RWPE1 (cell line): ENCODE measurements at places on chromosomes 3 and 15.

- DNase-seq: no peak
These were observed 471.5 kb upstream of the IL12A start for GRCh38 chr3:159517105-159517504.

DNA sequence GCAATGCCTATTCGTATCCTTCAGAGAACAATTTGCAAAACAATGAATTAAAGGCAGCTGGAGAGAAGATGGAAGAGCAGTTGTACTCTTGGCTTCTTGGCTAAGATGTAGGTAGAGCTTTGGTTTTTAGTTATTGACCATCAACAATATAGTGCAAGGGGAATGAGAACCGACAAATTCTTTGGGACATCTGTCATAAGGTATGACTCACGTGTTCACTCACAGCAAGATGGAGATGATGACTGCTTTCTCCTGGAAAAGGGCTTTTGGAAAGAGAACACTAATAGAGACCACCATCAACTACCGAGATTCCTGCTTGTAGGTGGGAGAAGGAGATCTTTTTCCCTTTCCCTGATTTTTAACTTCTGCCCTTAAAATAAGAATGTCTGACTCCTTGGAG is 234.9 kb downstream of the NTRK3 start:
- no peak for DNase-seq

- no peak for DNase-seq
These were observed 61.9 kb downstream of the ZNF609 start for GRCh38 chr15:64522226-64522823.

GRCh38 chr15:34804776-34805175 is 9.4 kb upstream of the ACTC1 start:
- DNase-seq: no peak

DNA sequence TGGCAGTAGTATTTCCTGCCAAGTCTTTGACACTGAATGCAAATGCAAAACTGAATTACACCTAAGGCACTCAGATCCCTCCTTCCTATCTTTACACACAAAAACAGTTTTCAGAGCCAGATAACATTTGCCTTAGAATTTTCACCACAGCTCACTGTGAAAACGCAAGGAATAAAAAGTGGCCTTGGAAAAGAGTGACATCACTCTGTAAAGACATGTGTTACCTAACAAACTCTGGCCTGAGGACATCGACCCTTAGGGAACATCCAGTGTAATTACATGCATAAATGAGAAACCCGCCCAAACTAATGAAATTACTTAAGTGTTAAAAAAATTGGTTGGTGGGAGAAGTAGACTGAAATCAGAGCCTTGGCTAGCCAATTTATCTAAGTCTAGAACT is 88.9 kb downstream of the PLOD2 start:
- no peak for DNase-seq

DNA sequence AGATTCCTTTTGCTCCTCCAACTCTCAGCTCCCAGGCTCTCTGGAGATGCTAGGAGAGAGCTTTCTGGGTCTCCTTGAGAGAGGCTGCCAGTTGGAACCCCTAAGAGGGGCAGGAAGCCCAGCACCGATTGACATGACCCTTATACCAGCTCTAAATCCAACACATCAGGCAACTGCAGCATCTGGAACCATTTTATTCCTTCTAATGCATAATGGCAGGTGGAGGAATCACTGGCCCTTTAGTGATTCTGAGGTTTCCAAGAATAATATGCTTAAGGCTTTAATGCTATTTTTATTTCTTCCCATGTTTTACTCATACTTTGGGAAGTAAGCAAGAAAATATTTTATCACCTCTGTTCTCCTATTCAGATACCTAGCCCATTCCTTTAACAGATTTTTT is 60.3 kb upstream of the TEX264 start:
- no peak for DNase-seq

DNA sequence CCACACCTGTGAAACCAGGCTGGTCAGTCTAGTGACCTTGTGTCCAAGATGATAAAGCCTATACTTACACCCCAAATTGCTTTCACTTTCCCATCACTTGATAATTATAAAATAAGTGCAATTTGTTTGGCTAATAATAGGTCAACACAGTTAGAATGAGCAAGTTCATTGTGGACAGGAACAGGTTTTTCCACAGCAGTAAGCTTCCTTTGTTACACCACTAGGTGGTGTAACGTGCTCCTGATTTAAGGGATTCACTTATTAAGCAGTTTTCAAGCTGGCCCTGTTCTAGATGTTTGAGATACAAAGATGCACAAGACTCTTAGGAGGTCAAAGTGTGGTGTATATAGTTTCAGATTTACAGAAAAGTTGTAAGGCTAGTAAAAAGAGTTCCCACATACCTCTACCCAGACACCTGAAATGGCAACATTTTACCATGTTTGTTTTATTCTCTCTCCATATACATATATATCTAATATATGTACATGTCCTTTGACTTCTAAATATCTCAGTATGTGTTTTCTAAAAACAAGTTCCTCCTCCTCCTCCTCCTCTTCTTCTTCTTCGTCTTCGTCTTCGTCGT is 6.8 kb upstream of the MFSD1 start:
- peak; percentile 24 for DNase-seq

- DNase-seq: no peak
These were observed 18.3 kb downstream of the RPN1 start for GRCh38 chr3:128632301-128632700.

- DNase-seq: no peak
These were observed 11.8 kb upstream of the LIPC start for GRCh38 chr15:58419803-58420524.

DNA sequence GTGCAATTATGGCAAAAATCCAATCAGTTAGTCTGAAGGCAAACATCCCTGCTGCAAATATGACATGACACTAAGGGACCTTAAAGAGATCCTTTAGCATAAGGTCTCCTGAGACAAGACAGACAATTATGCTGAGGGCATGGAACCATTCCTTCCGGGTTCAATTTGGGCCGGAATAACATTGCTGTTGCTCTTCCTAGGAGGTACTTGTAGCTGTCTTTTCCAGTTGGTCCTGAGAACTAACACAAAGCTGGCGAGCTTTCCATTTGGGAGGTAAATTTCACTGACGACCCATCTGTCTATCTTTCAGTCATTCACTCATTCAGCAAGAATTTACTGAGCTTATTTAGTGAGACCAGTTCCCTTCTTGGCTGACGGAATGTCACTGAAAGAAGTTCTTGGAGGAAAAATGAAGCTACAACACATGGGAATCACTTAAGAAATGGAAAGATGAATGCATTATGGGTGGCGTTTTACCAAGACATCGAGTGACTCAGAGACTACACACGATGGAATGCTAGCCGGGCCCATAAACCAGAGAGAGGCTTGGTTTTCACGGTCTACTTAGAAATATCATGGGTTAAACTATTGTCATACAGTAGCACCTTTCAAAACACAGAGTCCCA is 215.5 kb downstream of the PDZRN3 start:
- DNase-seq: no peak

DNA sequence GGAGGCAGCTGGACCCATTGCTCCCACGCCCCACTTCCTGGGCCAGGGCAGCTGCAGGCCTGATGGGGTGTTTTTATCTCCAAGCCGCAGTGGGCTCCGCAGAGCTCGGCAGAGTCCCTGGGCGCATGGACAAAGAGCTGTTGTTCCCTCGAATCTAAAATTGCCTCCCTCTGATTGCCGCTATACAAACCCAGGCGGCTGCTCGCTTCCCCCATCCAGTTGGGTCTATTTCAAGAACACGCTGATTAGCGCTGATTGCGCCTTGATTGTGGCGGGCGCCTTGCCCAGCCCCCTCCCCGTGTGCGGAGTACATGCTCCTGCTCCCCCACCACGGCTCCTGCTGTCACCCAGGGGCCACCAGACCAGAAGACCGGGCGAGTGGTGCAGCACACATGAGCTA is 43.4 kb upstream of the SLC6A1 start:
- DNase-seq: no peak

GRCh38 chr3:31523543-31523942 is 9.2 kb upstream of the STT3B start:
- no peak for DNase-seq

DNA sequence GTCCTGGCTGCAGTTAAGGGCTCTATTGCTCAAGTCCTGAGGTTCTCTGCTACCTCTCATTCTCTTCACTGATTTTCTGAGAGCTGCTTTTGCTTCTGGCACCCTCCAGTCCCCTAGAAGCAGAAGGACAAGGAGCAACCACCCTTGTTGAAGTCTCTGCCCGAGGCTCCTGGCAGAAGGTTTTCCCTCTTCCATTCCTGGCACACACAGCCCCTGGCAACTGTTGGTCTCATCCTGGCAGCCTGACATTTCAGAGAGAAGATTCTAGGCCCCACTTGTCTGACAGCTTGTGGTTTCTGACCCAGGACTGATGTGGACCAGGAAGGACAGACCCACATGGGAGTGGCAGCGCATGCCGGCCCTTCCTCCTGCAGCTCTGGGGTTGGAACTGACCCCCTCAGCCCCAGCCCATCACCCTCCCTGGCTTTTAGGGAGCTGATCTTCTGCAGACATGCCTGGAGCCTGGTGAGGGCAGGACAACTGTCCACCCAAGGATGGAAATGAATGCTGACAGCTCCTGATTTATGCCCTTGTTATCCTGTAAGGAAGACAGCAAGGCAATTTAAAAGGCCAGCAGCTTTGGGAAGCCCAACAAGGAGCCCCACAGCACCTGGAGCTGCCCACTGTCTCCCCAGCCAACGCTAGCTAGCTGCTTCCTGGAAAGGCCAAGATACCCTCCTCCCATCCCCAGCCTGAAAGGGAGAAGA is 13.0 kb upstream of the NTRK3 start:
- DNase-seq: no peak

DNA sequence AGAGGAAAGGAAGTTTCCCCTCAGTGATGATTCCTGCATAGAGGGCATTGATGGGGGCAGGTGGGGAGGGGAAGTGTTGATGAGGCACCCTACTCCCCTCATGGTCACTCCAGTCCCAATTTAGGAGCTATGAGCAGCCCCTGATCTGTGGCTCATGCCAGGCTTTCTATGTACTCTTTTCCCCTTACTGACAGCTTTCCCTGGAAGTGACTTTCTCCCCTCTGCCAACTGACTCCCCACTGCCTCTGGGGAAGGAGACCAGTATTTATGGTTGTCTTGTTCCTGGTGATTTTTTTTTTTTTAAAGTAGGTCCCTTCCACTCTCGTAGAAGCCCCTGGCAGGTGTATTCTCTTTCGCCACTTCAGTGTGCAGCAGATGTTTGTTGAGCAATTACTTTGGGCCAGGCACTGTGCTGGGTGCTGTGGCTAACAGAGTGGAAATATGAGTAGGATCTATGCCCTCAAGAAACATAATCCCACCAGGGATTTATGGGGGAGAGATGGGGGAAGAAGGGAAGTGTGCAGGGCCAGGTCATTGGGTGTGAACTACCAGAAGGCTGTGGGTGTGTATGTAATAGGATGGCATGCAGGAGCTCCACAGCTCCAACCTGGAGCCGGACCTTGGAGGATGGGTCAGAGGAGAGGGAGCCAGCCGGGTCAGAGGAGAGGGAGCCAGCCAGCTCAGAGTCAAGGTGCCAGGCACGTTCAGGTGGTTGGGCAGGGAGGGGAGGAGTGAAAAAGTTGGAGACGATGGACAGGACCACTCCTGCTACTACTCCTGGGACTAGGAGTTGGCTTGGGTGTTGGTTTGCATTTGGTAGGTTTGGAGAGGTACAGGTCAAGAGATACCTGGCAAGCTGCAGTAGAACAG is 3.5 kb downstream of the SMAD6 start:
- no peak for DNase-seq

DNA sequence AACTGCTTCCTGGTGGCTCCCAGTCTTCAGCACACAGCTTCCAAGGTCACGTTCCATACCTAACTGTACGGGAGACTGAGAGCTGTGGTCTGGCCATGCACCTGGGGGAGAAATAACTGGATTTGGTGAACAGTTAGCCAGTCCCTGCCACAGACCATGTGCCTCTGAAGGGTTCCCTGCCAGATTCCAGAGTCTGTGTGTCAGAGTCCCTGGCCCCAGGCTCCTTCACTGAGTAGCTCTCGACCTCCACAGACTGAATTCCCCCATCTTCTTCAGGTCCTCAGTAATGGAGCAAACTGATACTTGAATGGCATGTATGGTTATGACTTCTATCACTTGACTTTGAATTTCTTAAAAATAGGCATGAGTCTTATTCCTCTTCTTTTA is 17.5 kb downstream of the MKRN2OS start:
- DNase-seq: no peak

DNA sequence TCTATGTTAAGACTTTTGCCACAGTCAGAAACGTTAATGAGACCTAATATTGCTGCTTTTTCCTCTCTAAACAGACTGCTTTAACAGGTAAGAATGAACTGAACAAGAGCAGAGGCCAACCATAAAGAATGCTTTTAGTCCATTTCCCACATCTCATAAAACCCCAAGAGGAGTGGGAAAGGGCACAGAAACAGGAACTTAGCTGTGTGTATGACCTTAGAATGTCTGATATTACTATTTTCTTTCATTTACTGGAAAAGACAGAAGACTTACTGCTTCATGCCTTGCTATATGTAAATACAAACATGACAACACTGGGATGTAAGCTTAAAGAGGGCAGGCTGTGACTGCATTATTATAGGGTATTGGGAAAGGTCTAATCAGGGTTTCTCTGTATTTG is 115.0 kb downstream of the ISL2 start:
- DNase-seq: no peak

DNA sequence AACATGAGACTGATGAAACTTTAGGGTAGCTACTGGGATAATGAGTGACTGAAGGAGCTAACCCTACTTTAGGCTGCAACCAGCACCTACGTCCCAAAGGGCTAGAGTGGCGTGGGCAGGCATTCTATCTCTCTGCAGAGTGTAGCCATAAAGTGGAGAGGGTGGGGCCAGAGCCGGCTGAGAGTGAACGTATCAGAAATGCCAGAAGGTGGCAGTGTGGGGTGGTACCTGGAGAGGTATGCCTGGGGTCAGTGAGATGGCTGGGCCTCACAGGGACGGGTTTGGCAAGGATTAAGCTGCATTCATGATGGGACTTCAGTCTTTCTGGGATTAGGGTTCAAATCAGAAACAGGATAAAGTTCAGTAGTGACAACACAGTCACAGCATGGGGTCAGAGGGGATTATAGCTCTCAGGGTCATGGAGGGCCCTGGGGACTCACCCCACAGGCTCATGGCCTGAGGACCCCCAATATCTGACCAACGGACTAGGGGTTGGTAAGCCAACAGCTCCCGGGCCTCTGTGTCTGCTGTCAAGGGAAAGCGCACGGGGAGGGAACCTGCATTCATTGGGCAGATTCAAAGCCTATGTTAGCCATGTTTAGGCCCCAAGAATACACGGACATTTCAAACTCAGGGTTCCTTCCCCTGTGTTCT is 86.5 kb upstream of the FOXB1 start:
- peak; percentile 70 for DNase-seq

GRCh38 chr3:37945807-37946530 is 44.6 kb upstream of the VILL start:
- peak; percentile 89 for DNase-seq

DNA sequence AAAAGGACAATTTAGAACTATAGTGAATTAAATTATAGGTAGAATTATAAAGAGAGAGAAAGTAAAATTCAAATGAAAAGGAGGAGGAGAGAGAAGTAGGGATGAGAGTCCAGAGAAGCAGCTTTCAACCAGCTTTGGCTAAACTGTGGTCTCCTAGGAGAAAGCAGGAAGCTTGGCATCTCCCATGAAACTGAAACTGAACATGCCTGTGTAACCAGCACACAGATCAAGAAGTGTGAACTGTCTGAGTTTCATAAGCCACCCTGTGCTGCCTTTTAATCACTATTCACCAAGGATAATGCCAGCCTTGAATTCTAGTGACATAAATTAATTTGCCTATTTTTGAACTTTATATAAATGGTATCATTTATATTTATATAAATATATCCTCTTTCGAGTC is 128.5 kb downstream of the MYRIP start:
- DNase-seq: no peak
